ENCODE measurements at places on chromosomes 7 and 10.

DNA sequence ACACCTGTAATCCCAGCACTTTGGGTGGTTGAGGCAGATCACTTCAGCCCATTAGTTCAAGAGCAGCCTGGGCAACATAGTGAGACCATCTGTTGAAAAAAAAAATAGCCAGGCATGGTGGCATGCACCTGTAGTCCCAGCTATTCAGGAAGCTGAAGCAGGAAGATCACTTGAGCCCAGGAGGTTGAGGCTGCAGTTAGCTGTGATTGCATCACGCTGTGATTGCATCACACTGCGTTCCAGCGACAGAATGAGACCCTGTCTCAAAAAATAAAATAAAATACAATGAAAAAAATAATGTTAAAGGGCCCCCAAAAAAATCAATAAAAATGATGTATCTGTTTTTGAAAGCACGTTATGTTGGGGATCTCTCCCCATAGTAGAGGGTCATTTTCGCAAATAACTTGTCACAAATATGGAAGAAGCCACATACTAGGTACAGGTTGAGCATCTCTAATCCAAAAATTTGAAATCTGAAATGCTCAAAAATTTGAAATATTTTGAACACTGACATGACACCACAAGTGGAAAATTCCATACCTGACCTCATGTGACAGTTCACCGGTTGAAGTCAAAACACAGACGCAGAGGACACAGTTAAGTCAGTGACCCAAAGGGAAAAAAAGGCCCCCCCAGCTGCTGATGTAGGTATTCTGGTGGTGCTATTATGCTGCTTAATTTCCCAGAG is 9.5 kb downstream of the CISD1 start:
- no peak for DNase-seq

DNA sequence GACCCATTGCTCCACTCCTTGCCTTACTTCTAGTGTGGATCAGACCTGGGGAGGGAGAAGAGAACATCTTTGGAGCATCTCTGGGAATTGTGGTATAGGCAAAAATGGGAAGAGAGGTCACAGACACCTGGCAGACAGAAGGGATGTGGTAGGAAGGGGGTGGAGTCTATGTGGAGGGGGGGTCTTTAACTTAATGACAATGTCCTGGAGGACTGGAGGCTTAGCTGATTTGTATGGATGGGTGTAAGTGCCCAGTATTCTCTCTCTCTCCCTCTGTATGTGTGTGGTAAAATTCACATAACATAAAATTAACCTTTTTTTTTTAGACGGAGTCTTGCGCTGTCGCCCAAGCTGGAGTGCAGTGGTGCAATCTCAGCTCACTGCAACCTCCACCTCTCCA is 3.1 kb upstream of the LDB1 start:
- DNase-seq: no peak

DNA sequence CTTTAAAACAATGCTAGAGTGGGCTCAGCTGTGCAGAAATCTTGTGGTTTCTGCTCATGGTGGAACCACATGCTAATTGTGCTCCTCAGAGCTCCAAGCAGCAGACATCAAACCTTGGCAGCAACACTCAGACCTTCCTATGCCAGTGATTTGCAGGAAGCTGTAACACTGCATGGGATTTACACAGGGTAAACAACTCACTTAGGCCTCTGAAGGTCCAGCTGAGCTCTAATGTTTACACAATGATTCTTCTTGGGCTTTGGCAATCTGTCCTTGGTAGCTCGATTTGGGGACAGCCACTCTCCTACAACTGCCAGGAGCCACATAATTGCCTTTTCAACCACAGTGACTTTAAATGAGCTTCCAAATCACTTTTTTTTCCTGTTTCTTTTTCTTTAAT is 97.7 kb upstream of the PDLIM1 start:
- DNase-seq: no peak

- no peak for DNase-seq
Measured at GRCh38 chr7:158410720-158411119, 176.9 kb downstream of the PTPRN2 start.

DNA sequence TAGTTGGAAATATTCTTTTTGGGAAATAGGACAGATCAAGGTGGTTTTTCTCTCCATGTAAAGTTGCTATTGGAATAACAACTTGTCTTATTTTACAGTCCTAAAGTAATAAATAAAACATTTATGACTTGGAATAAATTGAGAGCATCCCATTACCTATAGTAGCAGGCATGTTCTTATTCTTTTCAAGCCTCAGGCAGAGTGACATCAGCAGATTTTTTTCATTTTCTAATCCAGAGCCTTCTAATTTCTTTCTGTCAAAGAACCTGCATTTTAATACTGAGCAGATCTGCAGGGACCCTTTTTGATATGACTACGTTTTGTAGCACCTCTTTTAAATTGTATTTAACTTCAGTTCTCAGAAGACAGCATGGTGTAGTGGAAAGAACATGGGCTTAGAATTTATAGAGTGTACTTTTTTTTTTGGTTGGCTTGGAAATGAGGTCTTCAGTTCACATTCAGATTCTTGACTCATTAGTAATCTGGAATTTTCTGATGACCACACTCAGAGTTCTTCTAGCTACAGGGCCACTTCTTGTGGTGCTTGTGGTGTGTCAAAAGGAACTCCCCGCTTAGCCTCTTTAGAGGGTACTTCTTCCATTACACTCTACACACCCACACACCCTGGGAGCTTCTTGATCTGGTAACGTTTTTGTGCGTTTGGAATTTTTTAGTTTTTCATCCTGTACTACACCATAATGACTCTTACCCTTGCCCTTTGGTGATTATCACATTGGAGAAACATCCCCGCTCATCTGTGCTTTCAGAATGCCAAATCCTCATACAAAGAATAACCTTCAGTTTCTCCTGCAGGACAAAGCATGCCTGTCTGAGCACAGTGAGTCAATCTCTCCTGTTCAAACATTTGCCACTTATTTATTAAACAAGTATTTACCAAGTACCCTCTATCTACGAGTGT is 34.6 kb downstream of the AGK start:
- no peak for DNase-seq

GRCh38 chr7:99371376-99371920 is 3.1 kb upstream of the ARPC1B start:
- no peak for DNase-seq

GRCh38 chr10:75655791-75656451 is 224.5 kb downstream of the LRMDA start:
- DNase-seq: no peak

GRCh38 chr10:29057822-29058331 is 231.0 kb upstream of the LYZL1 start:
- no peak for DNase-seq

DNA sequence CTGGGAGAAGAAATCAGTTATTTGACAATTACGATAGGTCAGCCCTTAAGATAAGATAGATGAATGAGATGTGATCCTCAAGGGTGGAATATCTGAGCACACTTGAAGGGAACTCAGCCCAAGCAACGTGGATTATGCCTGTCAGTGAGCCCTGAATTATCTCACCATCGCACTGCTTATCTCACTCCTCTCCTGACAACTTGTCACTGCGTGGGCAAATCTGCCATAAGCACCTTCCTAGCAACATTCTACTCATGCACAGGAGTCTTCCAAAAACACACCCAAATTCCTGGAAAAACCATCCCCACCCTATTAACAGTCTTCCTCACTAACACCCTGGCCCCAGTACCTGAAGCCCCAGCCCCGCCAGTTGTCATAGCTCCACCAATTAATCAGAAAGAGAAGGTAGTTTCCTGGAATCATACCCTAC is 46.5 kb upstream of the IL6 start:
- DNase-seq: no peak

- no peak for DNase-seq
Measured at GRCh38 chr7:46080595-46081159, 159.6 kb upstream of the IGFBP3 start.

- DNase-seq: no peak
Measured at GRCh38 chr7:74207586-74207985, 2.2 kb upstream of the LAT2 start.

DNA sequence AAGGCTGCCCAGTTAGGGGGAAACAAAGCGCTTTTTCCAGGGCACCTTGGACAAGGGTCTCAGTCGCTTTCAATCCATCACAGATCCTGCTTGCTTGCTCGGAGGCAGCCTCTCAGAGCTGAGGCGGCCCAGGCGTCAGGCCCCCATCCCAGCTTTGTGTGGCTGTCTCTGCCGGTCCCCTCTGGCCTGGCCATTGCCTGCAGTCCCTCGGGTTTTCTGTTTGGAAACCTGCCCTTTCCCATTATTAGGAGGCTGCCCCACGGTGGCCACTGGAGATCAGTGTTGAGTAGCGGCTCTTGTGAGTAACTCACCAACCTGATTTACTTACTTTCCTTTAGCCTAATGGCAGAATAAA is 216.1 kb downstream of the GLRX3 start:
- no peak for DNase-seq

DNA sequence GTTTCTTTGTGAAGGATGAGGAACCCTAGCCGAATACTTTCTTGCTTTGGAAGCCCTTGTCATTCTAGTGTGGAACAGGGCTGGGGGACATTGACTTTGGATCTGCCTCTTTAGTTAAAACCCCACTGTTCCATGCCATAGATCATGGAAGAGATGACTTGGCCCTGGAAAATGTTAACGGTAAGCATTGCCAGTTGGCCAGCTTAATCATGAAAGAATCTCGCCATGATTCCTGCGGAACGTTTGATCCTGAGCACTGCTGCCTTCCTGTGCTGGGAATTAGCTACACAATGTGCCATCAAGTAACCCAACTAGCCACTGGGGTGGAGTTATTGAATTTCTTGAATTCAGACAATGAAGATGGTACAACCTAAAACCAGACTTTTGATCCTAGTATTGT is 177.6 kb upstream of the FZD8 start:
- DNase-seq: no peak

Measured in stimulated activated CD4-positive, alpha-beta T cell treated with anti-CD3 and anti-CD28 coated beads, Interleukin-1b, Interleukin-23, amount 100 ng/mL, for 1 hour (primary cell).